ENCODE measurements at places on chromosomes 2 and 18.

- no peak for DNase-seq
These were observed 75.5 kb downstream of the NPAS2 start for GRCh38 chr2:100895402-100895801.

GRCh38 chr2:15957881-15958713, 17.7 kb downstream of the MYCN start:
- DNase-seq: no peak

DNA sequence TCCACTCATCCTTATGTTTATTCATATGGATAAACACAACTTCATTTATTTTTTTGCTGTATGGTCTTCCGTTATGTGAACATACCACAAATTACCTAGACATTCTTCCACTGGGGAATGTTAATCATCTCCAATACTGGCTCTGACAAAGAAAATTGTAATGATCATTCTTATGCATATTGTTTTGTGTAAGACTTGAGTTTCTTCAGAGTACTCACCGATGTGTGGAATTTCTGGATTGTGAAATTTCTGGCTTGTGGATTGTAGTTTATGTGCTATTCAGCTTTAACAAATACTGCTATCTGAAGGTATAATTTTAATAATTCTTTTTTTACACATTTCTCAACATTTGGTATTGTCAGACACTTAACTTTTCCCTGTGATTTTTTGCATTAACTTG, 212.2 kb upstream of the THUMPD2 start:
- DNase-seq: no peak

- no peak for DNase-seq
These were observed 303.0 kb downstream of the CYRIA start for GRCh38 chr2:16362611-16363010.

DNA sequence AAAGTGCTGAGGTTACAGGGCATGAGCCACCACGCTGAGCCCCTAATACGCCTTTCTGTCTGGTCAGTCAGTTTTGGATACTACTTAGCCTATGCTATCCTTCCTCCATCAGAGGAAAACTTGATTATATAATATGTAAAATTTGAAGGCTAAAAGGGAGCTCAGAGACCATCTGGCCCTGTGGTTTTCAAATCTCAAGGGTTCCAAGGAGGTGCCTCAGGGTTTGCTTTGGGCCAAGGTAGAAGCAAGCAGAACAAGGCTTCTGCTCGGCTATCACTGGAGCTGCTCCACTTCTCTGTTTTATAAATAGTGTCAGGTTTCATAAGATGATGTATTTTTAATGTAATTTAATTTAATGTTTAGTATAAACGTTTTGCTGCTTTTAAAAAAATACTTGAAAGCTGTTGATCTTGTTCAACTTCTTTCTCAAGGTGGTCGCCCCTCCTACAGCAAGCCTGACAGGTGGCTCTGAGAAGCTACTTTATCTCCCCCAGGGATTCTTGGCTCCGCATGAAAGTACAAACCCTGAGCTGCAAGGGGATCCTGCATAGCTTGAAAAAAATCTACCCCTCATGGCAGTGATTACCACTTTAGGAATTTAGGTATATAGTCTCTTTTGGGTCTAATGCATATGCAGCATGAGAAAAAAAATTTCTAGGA, 290.3 kb downstream of the CNTNAP5 start:
- DNase-seq: no peak

DNA sequence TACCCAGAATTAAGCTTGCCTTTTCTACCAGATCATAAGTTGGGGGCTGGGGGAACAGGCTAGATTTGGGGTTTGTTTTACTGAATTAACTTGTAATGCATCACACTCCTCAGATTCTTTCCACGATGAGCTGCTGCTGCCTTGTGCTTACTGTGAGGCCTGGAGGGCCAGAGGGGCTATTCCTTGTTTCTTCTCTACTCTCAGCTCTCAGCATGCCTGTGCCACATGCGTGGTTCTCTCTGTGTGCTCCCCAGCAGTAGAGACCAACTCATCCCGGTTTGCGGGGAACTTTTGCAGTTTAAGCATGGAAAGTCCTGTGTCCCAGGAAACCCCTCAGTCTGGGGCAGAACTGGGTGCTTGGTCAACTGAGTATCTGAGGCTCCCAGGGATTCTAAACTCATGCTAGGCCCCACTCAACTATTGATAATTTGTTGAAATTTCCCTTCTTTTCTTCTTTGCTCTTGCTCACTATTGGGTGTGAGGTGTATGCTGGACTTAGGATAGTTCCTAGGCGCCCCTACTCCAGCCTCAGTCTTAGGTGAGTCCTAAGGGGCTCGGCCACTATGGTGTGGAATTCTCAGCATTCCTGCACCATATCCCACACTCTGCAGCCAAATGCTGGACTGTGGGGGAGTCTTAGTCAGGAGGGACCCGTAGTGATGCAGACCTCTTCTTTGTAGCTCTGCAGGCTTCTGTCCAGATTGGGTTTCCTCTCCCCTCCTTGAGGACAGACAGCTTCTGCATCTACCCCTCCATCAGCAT, 63.1 kb downstream of the SRD5A2 start:
- no peak for DNase-seq

- no peak for DNase-seq
These were observed 77.8 kb downstream of the MYO1B start for GRCh38 chr2:191322828-191323506.

GRCh38 chr18:52992041-52992440, 652.0 kb downstream of the DCC start:
- no peak for DNase-seq

- DNase-seq: no peak
These were observed 190.4 kb downstream of the SPP2 start for GRCh38 chr2:234240917-234241316.

- no peak for DNase-seq
These were observed 794.8 kb downstream of the SATB2 start for GRCh38 chr2:198662905-198663304.

- no peak for DNase-seq
These were observed 46.7 kb upstream of the BARD1 start for GRCh38 chr2:214856137-214856536.

GRCh38 chr18:63058521-63058920, 261.0 kb downstream of the BCL2 start:
- DNase-seq: no peak

- no peak for DNase-seq
These were observed 117.8 kb downstream of the DYM start for GRCh38 chr18:49342690-49343089.

DNA sequence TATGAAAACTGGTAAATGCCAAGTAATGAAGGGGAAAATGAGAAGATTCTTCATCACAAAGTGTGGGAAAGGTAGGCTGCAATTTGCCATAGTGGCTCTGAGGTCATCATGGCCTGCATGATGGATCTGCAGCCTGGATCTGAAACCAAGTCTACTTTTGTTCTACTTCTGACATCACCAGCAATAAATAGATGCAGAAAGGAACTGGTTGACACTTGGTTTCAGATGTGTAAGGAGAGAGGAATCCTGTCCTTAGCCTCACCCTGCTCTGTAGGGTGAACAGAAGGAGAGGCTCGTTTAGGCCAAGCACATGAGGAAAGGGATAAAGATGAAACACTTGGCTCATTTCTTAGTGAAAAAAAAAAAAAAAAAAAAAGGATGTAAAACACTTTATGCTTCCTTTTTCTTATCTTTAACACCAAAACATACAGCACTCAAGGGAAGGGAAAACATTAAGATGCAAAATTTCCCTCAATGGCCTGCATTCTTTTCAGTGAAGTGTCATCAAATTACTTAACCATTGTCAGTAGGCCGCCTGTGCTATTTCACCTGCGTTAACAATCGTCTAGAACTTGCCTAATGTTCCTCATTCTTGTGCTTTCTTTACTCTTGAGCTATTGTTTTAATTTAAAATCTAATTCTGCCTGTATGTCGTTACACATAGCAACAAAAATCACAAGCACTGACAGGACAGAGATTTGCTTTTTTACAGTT, 3.9 kb downstream of the NEB start:
- DNase-seq: no peak

DNA sequence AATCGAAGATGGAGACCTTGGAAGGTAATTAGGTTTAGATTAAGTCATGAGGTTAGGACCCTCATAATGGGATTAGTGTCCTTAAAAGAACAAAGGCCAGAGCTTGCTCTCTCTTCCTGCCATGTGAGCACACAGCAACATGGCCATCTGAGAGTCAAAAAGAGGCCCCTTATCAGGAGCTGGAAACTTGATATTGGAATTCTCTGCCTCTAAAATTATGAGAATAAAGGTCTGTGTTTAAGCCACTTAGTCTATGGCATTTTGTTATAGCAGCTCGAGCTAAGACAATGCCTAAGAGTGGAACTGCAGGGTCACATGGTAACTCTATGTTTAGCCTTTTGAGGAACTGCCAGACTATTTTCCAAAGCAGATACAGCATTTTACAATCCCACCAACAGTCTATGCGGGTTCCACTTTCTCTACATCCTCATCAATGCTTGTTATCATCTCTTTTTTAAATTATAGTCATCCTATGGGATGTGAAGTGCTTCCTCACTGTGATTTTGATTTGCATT, 42.4 kb downstream of the THADA start:
- DNase-seq: no peak

- DNase-seq: no peak
These were observed 493.7 kb upstream of the CDH7 start for GRCh38 chr18:65257149-65257548.

DNA sequence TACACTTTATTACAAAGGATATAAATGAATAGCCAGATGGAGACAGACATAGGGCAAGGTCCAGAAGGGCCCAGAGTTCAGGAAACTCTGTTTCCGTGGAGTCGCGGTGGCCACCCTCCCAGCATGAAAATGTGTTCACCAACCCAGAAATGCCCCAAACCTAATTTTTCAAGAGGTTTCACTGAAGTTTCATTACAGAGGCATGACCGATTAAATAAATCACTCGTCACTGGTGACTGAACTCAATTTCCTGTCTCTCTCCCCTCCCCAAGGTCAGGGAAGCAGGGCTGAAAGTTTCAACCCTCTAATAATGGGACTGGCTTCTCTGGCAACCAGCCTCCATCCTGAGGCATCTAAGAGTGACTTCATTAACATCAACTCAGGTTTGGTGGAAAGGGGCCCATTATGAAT, 22.4 kb downstream of the USP40 start:
- DNase-seq: no peak

DNA sequence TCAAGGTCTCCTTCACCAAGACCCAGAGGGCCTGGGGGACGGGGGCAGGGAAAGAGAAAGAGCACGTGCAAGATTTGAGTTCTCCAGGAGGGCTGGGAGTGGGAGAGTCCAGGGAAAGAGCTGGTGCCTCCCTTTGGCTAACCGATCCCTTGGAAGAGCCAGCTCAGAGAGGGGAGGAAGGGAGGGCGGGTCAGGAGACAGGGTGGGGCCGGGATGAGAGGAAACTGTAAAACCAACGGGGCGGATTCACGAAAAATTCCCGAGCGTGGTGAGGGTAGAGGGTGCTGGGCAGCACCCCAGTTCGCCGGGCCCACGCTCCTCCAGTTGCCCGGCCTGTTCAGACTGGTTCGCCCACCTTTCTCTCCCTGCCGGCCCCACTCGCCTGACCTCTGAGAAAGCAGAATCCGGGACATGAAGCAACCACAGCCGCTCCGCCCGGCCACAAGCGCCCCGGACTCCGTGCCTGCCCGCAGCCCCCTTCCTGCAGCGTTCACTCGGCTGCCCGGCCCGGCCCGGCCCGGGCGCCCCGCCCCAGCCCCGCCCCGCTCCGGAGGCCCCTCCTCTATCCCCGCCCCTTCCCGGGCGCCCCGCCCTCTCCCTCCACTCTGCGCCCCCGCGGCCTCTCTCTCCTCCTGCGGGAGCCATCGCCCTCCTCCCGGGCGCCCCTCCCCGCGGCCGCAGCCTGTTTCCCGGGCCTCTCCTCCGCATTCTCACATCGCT, 230.9 kb upstream of the SMAD2 start:
- peak; percentile 48 for DNase-seq

- DNase-seq: no peak
These were observed 14.4 kb upstream of the ITM2C start for GRCh38 chr2:230850358-230850658.

DNA sequence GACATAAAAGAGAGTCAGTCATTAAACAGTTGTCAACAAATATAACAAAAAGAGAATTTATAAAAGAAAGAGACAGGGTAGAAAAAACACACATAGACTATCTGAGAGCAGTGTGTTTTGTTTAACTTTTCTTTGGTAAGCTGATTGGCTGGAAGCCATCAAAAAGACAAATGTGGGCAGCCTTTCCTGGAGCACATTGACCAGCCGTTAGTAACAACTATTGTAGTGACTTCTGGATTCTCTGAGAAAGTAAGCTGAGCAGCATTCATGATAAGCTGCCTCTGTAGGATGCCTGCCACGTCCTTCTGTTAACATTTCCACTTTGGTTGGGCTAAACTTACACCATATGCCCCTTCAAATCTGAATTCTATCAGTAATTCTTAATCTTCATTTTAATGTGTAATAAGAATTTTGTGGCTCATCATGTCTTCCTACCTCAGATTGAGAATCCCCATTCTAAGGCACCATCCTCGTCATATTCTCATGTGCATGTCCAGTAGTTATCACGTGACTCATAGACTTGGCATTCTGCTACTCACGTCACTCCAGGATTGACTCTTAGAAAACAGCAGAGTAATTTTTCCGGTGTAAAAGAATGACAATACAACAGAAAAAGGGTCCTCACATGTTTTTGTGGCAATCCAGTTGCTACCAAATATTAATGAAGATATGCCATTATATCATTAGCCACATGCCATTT, 43.4 kb upstream of the DNAJC10 start:
- DNase-seq: no peak

DNA sequence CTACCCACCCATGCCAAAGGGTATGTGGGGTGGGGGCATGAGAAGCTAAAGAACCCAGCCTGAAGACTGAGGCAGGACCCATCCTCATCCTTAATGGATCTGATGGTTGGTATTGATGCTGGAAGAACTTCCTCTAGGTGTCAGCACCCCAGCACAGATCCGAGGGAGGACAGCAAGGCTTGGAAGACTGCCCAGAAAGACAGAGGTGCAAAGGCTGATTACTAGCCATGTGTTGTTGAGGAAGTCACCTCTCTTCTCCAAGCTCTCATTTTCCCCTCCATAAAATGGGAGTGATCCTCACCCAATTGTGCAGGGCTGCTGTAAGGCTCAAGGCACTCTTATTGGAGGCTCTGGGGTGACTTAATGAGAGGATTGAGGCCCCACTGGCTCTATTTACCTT, 256.5 kb downstream of the CELF4 start:
- DNase-seq: no peak

DNA sequence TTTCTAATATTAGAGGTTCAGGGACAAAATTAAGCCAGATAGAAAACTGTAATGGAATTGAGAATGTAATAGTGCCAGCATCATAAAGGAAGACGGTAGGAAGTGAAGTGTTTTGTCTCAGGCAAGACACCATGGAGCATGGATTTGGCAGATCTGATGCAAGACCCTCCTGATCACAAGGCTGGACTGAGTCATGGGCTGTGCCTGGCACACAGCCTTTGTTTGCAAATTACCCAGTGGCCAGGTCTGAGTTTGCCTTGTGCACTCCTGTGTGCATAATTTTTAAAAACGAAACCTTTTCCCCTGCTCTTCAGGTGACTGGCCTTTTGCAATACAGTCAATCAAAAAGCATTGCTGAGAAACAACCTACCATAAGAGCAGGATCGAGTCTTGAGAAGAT, 2.0 kb upstream of the UPP2 start:
- DNase-seq: no peak

Data from activated naive CD4-positive, alpha-beta T cell treated with anti-CD3 and anti-CD28 coated beads, Interleukin-2, amount 50 U/mL, for 16 hours (primary cell).